ENCODE measurements at places on chromosomes 16 and 17.
A peak's percentile ranks its signal among the peaks of the same experiment; 100 is the strongest.

GRCh38 chr17:15194859-15195277 is 70.3 kb downstream of the PMP22 start:
- no peak for DNase-seq

DNA sequence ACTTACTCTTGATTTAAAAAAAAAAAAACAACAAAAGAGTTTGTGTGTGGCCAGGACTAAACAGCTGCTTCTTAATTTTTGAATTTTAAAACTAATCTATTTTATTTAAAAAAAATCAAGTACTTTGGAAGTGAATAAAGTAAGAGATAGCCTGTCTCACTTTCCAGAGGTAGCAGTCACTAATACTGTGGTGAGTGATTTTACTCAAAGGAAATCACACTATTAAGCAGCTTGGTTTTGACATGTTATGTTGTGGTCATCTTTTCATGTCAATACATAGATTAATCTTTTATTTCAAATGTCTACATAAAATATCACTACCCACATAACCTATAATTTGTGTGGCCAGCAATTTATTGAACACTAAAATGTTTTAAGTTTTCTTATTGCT is 102.2 kb upstream of the HLF start:
- DNase-seq: no peak

DNA sequence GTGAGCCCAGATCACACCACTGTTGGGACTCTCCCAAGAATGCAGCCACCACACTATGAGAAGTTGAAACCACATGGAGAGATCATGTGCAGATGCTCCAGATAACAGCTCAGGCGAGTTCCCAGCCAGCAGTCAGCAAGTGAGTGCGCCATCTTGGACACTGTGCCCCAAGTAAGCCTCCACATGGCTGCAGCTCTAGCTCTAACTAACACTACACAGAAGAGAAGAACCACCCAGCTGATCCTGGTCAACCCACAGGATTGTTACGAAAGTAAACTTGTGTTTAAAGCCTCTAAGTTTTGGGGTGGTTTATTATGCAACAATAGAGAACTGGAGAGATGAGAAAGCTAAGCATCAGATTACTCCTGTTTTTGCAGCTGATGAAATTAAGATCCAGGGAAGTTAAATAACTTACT is 25.8 kb downstream of the SLC38A7 start:
- DNase-seq: no peak

- DNase-seq: no peak
Measured at GRCh38 chr16:21574372-21574771, 25.0 kb upstream of the METTL9 start.

- no peak for DNase-seq
Measured at GRCh38 chr17:60908324-60908723, 230.7 kb downstream of the BCAS3 start.

DNA sequence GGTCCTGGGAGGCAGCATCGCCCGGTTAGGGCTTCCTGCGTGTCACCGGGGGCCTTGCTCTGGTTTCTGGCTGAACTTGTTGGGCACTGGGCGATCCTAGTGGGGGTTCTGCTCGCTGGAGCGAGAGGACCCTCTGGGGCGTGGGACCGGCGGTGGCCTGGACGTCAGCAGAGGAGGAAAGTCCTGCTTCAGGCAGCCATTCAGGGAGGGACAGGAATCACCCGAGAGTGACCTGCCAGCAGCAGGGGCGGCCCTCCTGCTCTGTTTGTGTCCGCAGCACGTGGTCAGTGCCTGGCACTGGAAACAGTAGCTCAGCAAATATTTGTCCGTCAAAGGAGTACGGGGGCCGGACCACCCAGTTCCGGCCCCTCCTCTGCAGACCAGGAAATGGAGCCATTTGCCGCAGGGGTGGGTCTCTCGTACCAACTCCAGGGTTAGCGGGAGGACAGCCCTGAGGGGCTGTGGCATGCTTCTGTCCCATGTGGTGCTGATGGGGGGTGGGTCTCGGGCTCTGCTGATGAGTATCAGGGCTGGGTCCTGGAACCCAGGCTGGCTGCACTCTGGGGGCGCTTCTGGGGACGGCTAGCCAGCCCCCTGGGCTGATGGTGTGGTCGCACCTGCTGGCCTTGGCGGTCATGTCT is 48.3 kb downstream of the BAIAP2 start:
- DNase-seq: no peak

DNA sequence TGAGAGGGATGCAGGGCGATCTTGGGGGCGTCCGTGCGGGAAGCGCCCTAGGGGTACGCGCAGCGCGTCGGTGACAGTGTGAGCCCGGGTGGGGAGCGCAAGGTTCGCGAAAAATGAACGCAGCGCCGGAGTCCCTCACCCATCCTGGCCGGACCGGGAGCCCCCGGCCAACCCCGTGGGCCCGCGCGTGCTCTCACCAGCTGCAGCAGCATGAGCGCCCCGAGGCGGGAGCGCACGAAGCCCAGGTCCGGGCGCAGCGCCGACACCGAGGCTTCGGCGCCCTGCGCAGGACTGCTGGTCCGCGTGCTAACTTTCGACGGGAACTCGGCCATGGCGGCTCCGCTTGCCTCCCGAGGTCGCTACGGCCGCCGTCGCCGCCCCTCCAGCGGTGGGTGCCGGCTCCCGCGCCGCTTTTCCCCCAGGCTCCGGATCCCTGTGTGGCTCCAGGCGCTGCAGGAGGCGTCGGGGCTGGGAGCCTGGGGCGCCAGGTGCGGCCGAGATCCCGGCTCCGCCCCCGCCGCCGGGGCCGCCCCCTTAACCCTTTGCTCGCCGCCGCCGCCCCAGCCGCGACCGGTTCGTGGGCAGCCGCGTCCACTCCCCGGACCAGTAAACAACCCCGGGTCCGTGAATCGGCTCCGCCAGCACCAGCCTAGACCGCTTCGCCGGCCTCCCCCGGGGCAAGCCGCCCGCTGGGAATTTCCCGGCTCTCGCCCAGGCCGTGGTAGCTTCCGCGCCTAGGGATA is at the start of gene PLLP:
TSS of gene PLLP (minus strand) at position 464 of the 743 bp plus-strand sequence. CDS start at position 332, 132 bp downstream.
- DNase-seq: peak; percentile 30

GRCh38 chr17:4959261-4959965 is 8.2 kb downstream of the SPAG7 start:
- DNase-seq: no peak

- no peak for DNase-seq
Measured at GRCh38 chr17:13036751-13037150, 18.9 kb upstream of the ELAC2 start.

GRCh38 chr17:44829523-44830358 is at the start of gene GJC1:
TSS of gene GJC1 (minus strand) at chr17:44830287. CDS start at chr17:44805817, 24,470 bp downstream.
- no peak for DNase-seq

- DNase-seq: no peak
Measured at GRCh38 chr17:4600563-4600962, 16.2 kb downstream of the SMTNL2 start.

DNA sequence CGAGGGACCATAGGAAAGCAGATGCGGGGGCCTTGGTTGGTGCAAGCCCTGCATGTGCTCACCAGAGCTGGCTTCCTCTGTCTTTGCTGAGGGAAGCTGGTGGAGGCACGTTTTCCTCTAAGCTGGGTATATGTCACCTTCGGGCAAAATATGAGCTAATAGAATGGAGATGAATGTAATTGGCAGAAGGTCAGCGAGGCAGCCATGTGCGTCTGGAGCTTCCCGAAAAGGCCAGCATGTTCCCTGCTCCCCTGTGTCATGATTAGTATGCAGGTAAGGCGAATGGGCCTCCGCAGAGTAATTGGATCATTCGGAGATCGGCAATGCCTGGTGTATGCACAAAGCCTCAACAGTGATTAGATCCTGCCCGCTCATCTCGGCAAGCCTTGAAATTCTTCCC is 806.2 kb upstream of the EEF2KMT start:
- no peak for DNase-seq

DNA sequence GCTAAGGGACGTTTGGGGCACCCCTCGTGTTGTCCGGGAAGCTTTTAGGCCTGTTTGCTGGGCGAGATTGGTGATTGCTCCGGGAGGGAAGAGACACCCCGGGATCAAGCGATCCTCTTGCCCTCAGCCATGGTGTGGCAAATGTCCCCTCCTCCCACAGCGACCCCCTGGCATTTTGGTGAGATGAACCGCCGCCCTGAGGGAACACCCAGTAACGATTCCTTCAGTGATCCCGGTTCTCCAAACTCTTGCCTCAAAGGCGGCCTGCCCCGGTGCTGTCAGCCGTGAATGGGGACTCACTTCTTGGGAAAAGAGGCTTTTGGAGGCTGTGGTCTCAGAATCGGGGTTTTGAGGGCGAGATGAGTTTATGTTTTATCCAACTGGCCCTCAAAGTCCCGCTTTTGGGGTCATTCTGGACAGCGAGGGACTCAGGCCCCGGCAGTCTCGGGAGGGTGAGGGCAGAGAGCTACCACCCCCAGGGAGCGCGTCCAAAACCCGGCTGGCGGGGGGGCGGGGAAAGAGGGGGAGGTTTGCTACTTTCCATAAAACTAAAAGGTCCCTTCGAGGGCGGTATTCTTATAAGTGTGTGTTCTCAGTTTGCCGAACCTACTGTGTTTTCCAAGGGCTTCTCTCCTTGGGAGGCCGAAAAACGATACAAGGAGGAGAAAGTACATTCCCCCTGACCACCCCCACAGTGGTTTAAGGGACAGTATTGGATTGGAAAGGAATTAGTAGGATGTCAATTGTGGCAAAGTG is 232.7 kb downstream of the MRTFB start:
- peak; percentile 29 for DNase-seq

GRCh38 chr17:40461732-40462342 is 18.6 kb downstream of the IGFBP4 start:
- no peak for DNase-seq

- no peak for DNase-seq
Measured at GRCh38 chr16:67580202-67580601, 17.9 kb downstream of the CTCF start.

GRCh38 chr16:20853143-20853542 is 46.8 kb downstream of the REXO5 start:
- no peak for DNase-seq

DNA sequence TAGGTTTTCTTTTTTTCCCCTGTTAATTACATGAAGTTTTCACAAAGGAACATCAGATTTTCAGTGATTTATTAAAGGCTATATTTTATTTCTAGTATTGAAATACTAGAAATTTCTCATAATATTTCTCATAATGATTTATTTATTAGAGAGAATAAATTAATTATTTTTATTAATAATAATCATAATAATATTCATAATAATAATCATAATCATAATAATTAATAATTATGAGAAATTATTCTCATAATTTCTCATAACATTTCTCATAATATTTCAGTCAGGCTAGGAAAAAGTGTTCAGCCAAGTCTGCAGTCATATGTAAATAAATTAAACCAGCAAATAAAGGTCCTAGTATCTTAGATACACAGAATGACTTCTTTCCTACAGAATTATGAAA is 41.4 kb downstream of the CNTNAP4 start:
- no peak for DNase-seq

GRCh38 chr17:30173649-30174048 is 57.0 kb downstream of the NSRP1 start:
- no peak for DNase-seq

DNA sequence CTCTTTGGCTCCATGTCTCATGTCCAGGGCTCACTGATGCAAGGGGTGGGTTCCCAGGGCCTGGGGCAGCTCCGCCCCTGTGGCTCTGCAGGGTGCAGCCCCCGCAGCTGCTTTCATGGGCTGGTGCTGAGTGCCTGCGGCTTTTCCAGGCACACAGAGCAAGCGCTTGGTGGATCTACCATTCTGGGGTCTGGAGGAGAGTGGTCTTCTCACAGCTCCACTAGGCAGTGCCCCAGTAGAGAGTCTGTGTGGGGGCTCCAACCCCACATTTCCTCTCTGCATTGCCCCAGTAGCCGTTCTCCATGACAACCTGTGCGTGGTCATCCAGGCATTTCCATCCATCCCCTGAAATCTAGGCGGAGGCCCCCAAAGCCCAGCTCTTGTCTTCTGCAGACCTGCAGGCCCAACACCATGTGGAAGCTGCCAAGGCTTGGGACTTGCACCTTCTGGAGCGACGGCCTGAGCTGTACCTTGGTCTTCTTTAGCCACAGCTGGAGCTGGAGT is 5.2 kb downstream of the IL32 start:
- DNase-seq: no peak

- no peak for DNase-seq
Measured at GRCh38 chr17:76039121-76039520, 12.0 kb upstream of the EVPL start.

DNA sequence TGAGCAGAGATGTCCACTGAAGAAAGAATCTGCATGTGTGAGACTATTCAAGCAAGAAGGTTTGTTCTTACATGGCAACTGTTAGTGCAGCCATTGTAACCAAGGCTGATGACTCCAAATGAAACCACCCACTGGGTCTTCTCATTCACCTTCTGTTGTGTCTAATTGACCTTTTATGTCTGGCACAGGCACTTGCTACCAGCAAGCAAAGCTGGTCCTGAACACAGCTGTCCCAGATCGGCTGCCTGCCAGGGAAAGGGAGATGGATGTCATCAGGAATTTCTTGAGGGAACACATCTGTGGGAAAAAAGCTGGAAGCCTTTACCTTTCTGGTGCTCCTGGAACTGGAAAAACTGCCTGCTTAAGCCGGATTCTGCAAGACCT is 3.6 kb downstream of the CDC6 start:
- no peak for DNase-seq

DNA sequence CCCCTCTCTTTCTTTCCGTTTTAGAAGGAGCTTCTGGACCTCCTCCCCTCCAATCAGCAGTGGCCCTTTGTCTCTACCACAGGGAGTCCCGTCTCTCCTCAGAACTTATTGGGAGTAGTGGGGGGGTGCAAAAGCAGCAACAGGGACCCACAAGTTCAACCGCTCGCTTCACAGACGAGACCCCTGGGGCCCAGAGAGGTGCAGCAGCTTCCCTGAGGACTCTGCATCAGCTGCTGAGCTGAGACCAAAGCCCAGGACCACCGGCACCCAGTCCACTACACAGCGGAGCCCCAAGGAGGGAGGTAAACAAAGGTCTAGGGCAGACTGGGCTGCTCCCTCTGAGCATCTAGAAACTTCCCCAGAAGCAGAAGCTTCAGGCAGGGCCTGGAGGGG is 123.9 kb downstream of the SDK2 start:
- no peak for DNase-seq

- DNase-seq: no peak
Measured at GRCh38 chr16:78620291-78620690, 520.8 kb downstream of the WWOX start.

GRCh38 chr17:32871746-32872145 is 5.2 kb downstream of the MYO1D start:
- no peak for DNase-seq

- DNase-seq: no peak
Measured at GRCh38 chr16:86571530-86571915, 4.9 kb downstream of the FOXC2 start.

DNA sequence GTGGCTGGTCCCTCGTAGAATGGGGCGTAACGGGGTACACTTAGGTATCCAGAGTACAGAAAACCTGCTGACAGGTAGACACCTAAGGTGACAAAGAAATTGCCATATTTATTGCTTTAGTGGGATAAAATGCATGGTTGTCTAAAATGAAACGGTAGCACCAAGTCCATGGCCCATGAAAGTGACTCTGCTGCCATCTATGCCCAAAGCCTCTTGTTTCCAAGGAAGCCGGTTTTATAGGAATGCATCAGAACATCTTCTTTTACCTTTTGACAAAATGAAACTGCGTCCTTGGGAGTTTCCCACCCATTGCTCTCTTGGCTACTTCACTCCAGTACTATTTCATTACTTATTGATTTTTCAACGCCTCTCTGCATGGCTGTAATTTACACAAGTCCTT is 151.3 kb upstream of the ZFHX3 start:
- no peak for DNase-seq

GRCh38 chr17:67578142-67578457 is 139.6 kb upstream of the NOL11 start:
- DNase-seq: no peak

GRCh38 chr17:33164169-33164881 is 128.8 kb downstream of the ASIC2 start:
- no peak for DNase-seq

GRCh38 chr17:7045492-7046126 is 1.7 kb upstream of the SLC16A11 start:
- DNase-seq: no peak
